ENCODE measurements at places on chromosomes 3 and 15.

DNA sequence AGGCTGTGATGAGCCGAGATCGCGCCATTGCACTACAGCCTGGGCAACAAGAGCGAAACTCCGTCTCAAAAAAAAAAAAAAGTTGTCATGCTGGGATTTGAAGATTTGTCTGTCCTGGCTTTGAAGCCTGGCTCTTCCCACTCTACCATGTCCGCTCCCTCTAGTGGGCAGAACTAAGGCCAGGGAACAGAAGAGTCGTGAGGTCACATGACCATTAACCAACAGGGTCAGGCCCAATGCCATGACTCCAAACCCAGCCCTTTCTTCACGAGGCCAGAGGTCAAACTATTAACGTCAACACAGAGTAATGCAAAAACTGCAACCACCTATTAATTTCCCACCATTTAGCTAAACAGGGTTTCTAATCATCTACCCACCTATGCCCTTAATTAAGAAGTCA is 212.1 kb downstream of the ADAMTS17 start:
- no peak for DNase-seq

DNA sequence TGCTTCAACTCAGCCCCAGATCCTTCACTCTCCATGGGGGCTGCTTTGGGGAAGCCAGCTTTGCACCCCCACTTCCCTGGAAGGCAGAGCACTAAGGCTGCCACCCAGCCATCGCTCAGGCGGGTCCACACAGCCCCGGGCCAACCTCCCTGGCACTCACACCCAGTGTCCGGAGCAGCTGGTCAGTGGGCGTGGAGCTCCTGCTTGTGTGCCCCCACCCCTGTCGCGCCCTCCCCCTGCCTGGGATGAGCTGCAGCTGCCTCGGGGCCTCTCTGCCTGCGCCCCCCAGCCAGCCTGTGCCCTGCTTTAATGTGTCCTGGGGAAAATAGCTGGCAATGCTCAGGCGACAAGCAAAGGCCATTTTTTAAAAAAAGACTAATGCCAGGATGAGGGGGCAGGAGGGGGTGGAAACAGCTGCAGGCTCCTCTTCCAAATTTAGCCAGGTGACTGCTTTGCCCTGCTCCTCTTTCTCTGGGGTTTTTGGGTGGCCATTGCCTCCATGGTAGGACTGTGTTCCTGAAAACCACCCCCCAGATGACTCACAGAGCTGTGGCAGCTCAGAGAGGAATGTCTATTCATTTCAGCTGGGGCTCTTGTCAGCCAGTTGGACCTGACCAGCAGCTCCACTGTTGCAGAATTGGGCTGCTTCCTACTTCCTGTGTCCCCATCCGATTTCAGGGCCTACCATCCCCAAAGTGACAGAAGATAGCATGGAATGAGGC is 65.0 kb downstream of the CEMIP start:
- no peak for DNase-seq

DNA sequence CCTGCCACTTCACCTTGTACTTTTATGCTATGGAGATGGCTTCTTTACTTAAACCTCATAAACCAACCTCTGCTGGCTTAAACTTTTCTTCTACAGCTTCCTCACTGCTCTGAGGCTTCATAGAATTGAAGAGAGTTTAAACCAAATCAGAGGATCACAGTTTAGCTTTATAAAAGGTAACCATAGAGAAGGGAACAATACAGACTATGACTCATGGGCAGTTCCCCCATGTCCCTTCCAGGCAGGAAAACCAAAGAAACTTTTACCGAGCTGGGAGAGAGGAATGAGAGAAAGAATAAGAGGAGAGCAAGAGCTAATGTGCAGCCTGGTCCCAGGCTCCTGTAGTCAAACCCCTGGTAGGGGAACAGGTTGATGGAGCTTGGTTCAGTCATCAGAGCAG is 53.9 kb upstream of the NEDD4 start:
- no peak for DNase-seq

- DNase-seq: no peak
Observed at GRCh38 chr3:127233371-127233770, 40.4 kb downstream of the PRR23E start.

- DNase-seq: no peak
Observed at GRCh38 chr3:22012471-22012870, 261.5 kb upstream of the ZNF385D start.

GRCh38 chr3:94405258-94406035 is 342.6 kb downstream of the NSUN3 start:
- no peak for DNase-seq

DNA sequence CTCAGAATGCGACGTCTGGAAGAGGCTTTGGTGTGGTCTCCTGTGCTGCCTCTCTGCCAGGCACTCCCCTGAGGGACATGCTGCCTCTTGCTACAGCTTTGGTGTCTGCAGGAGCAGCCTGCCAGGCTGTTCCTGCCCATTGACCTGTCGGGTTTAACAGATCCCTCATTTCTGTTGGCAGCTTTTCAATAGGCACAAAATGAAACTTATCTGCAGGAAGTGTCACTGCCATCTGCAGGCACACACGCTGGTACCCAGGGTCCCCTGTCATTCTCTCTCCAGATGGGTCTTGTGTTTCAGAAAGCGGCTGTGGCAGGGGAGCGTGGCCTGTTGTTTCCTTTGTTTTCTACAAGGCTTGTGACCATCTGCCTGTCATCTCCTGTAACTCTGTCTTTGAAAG is 328.3 kb upstream of the CHRM5 start:
- no peak for DNase-seq

DNA sequence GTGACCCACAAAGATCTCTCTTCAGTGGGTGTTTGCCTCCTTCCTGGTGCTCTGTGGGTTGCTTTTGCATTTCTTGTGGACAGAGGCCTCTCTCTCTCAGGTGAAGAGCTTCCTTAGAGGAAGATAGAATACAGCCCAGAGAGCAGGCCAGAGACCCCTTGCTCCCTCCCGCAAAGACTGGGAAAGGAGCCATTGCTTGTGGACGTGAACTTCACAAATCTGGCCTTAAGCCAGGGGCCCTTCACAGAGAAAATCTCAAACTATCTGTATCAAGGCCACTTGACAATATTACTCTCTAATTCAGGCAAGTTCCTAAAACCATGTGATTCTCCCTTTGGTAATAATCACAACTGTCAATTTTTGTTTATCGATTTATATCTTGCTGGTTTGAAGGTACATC is 30.4 kb upstream of the CLK3 start:
- DNase-seq: no peak

DNA sequence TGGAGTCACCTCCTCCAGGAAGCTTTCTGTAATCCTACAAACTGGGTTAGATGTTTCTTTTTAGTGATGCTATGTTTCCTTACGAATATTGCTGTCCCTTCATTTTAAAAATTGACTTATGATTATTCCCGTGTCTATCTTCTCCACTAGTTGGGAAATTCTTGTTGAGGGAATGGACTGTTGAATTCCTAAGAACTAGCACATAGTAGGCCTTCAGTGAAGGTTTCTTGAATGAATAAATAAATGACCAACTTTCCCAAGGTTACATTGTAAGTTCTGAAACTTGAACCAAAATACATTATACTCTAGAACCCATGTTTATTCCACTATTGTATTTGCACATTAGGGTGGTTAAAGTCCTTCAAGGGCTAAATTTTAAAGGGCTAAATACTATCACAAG is 812 bp upstream of the IL20RB start:
- no peak for DNase-seq

GRCh38 chr3:16101295-16102186 is 72.9 kb upstream of the GALNT15 start:
- DNase-seq: no peak

DNA sequence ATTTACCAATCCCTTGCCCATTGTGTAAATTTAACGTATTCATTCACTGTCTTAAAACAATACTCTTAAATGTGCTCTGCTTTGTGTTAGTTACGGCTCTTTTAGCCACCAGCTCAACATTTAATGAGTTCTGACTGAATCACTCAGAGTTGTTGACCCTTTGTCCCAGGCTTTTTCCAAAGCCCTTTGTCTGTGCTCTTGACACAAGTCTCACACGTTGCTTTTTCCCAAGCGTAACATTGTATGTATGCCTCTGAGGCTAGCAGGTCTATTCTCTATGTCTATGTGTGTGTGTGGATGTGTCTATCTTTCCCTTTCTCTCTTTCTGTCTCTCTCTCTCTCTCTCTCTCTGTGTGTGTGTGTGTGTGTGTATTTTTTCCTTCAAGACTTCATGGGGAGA is 435.4 kb upstream of the GOLIM4 start:
- no peak for DNase-seq

- DNase-seq: no peak
Observed at GRCh38 chr3:163785693-163786092, 1292.6 kb downstream of the SI start.

DNA sequence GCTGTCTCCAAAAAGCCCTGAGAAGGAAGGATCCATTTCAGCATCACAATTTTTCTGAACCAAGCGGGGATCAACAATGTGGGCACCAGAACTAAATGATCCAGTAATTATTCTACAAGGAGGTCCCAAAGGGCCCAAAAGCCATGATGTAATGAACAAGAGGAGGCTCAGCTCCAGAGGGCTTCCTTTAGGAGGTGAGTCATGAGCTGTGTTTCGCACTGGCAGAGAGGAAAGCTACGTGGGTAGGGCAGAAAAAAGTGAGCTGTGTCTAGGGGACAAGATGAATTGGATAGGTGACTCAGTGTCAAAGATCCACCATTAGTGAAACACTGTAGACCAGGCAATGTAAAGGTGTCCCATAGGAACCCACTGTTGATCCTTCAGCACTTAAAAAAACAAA is 113.4 kb downstream of the RORA start:
- no peak for DNase-seq

DNA sequence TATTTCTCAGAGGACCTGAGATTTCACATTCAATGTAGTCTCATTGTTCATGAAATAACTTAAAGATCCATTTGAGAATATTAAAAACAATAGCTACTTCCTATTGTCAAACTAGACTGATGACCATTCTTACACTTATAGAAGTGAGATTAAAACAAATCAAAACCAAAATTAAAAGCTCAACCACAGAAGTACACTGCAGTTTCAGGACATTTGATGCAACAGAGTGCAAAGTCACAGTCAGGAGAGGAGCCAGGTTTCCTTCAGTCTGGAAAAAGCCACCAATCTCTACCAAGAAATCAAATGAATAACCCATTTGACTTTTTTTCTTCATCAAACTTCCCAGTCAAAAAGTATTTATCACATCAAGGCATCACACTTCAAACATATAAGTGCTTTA is 5.5 kb downstream of the CCPG1 start:
- DNase-seq: no peak

- no peak for DNase-seq
Observed at GRCh38 chr3:62710751-62711150, 164.5 kb downstream of the CADPS start.

- DNase-seq: no peak
Observed at GRCh38 chr15:96177279-96177678, 153.2 kb upstream of the NR2F2 start.

DNA sequence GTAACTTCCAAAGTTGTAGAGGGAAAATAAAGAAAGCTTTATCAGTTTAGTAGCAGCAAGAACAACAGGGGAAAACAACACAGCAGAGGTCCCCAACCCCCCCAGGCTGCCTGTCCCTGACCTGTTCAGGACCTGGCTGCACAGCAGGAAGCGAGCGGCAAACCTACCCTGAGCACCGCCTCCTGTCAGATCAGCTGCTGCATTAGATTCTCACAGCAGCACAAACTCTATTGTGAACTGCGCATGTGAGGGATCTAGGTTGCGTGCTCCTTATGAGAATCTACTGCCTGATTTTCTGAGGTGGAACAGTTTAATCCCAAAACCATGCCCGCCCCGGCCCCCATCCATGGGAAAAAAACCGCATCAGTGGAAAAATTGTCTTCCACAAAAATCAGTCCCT is 40.3 kb downstream of the USP50 start:
- no peak for DNase-seq

- no peak for DNase-seq
Observed at GRCh38 chr3:48394391-48394790, 22.4 kb downstream of the FBXW12 start.

DNA sequence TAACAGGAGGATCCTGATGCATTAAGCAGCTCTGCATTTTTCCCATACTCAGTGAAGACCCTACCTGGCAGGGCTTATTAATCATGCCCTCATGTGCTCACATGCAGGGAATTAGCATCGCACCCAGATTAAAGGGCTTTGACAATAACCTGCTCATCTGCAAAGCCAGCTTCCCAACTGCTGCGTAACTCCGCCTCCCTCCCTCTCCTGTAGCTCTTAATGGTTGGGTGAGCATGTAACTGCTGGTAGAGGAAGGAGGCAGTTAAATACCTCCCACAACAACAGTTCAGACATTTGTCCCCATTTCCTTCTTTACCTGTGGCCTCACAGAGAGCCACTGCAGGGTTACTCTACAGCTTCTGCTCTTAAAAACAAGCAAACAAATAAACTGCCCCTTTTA is 203.6 kb upstream of the WNT5A start:
- DNase-seq: no peak

GRCh38 chr3:186024210-186024609 is 84.7 kb downstream of the ETV5 start:
- no peak for DNase-seq

- no peak for DNase-seq
Observed at GRCh38 chr3:34292605-34293300, 494.3 kb downstream of the PDCD6IP start.

GRCh38 chr3:4306860-4307259 is 3.7 kb downstream of the SETMAR start:
- DNase-seq: no peak

GRCh38 chr3:141452045-141452444 is 34.8 kb upstream of the RASA2 start:
- no peak for DNase-seq

GRCh38 chr3:106534206-106534605 is 665.4 kb upstream of the CBLB start:
- no peak for DNase-seq

GRCh38 chr15:90582553-90582952 is 52.8 kb downstream of the CRTC3 start:
- DNase-seq: no peak

DNA sequence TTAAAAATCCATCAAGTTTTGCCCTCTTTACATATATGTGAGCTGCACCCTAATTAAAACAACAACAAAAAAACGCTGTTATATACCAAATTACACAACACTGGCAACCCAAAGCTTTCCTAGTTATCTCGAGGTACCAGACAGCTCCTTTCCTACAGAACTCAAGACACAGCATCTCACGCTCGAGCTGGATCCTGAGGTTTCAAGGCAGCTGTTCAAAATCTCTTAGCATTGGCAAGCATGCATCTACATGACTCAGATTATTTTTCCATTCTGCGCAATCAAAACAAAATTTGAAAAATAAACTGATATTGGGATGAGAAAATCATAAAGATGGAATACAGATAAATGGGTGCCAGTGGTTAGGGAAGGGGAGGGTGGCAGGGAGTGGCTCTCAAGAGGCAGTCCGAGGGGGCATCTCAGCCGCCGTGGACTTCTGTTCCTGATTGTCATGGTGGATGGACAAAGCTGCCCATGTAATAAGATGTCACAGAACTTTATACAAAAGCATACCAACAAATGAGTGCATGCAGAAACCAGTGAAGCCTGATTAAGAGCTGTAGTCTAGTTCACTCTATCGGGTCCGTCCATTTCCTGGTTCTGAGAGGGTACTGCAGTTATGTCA is 91.5 kb downstream of the ADAMTS17 start:
- no peak for DNase-seq

Data from stimulated activated CD8-positive, alpha-beta memory T cell treated with anti-CD3 and anti-CD28 coated beads, Interleukin-7, amount 100 ng/mL, for 1 hour (primary cell).